ENCODE measurements at places on chromosomes 11 and 22. TPM values are rescaled to one million over a fixed set of nuclear protein-coding genes. Genes with fewer than 3 reads are reported as not detected.

Gene LRRC10B
- not detected for total RNA-seq

Gene TIMP3
- total RNA-seq = 614 TPM

Gene SLC22A25
- not detected for total RNA-seq

Gene KRTAP5-1
- total RNA-seq = not detected

Gene CASP4
- 179 TPM for total RNA-seq

Gene LRRC32
- total RNA-seq = 5.4 TPM

Gene NPAS4
- 0.29 TPM for total RNA-seq

Gene MUC5AC
- not detected for total RNA-seq

Gene CLDN5
- total RNA-seq = 0.17 TPM

Gene CHEK2
- 26.0 TPM for total RNA-seq

Gene SCO2
- total RNA-seq = 4.1 TPM

Gene RFPL1
- total RNA-seq = not detected

Gene CADM1
- 6.5 TPM for total RNA-seq

Gene MFRP
- total RNA-seq = under 0.01 TPM

Gene NRGN
- total RNA-seq = 0.58 TPM

Gene RIN1
- total RNA-seq = 44.8 TPM

Gene TMEM191B
- not detected for total RNA-seq

Gene DERL3
- 0.17 TPM for total RNA-seq

Gene XKR3
- under 0.01 TPM for total RNA-seq

Gene JOSD1
- total RNA-seq = 53.2 TPM

Gene DEFB131B
- not detected for total RNA-seq

Gene DNAJB7
- total RNA-seq = not detected

Gene PRRG4
- total RNA-seq = 0.15 TPM

Gene TMEM121B
- 0.15 TPM for total RNA-seq

Gene UEVLD
- 34.0 TPM for total RNA-seq

Gene FADS2
- 349 TPM for total RNA-seq

Gene SCGB2A2
- not detected for total RNA-seq

Gene P2RY6
- total RNA-seq = 0.17 TPM

Gene TRIM49
- total RNA-seq = not detected

Gene CYB5R2
- total RNA-seq = 13.6 TPM

Gene ROM1
- 3.9 TPM for total RNA-seq

Gene NAALAD2
- total RNA-seq = 2.5 TPM

Gene LMO2
- total RNA-seq = not detected

Gene CCDC116
- total RNA-seq = 0.15 TPM

Gene JAML
- not detected for total RNA-seq

Gene FOXRED2
- 9.2 TPM for total RNA-seq

Gene SYCE3
- total RNA-seq = not detected

Gene RAG2
- not detected for total RNA-seq

Gene CCDC157
- total RNA-seq = 2.3 TPM

Gene ANO5
- total RNA-seq = not detected

Gene PLA2G3
- total RNA-seq = 0.15 TPM

Gene APOBEC3F
- total RNA-seq = 6.6 TPM

Gene CHRM1
- total RNA-seq = not detected

Gene ESAM
- 0.44 TPM for total RNA-seq

Gene CYP2D6
- 0.33 TPM for total RNA-seq

Gene OR51I1
- total RNA-seq = not detected

Gene ZBED4
- 7.7 TPM for total RNA-seq

Gene SYTL2
- total RNA-seq = 52.8 TPM

Gene APOL3
- total RNA-seq = 25.2 TPM

Gene CD82
- total RNA-seq = 28.2 TPM

Gene BTG4
- total RNA-seq = not detected

Gene KDM4D
- 0.66 TPM for total RNA-seq

Gene CRYBB2
- total RNA-seq = not detected

Gene ZBTB16
- under 0.01 TPM for total RNA-seq

Gene OVOL1
- total RNA-seq = not detected

Gene C11orf42
- not detected for total RNA-seq

Gene ACTN3
- total RNA-seq = 0.17 TPM

Data from smooth muscle cell of trachea (primary cell).